ENCODE measurements at places on chromosomes 7 and 10.

- DNase-seq, result no peak
Measured at GRCh38 chr7:124033095-124033806, 384 bp upstream of the TMEM229A start.

DNA sequence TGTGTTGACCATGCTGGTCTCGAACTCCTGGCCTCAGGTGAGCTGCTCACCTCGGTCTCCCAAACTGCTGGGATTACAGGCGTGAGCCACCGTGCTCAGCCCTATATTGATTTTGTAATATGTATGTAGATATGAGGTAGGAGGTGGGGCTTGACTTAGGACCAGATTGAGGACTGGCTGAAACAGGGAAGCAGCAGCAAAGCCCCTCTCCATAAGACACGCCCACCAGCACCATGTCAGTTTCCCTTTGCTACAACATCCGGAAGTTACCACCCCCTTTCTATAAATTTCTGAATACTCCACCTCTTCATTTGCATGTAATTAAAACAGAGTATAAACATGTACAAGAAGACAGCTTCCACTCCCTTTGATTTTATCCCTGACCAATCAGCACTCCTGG lies 47.9 kb upstream of the MYL10 start:
- no peak for DNase-seq

DNA sequence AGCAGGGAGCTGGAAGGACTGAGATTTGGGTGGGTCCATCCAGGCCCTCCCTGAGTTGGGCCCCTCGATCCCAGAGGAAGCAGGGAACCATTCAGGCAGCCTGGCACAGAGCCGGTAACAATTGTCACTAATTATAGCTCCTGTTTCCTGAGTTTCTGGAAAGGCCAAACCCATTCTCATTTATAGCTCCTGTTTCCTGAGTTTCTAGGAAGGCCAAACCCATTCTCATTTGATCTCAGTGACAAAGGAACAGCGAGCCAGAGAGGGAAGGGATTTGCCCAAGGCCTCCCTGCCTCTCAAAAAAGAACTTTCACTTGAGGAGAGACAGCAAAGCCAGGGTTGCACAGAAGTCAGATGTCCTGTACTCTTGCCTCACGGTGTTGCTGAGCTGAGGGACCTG lies 521.9 kb downstream of the TYW1 start:
- DNase-seq, result no peak

DNA sequence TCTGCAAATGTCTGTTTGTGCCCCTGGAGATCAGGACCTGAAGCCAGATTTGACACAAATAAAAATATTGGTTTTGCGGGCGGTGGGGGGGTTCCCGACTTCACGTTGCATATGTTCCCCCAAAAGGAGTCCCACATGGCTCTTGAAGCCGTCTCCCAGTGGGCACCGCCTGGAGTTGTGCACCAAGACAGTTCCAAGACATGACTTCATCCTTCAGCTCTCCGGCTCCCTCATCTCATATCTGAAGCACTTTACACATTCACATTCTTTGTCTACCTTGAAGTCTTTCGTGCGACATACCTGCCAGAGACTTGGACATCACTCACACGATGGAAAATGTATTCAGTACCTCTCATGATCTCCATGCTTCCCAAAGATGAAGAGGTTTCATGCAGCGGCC lies 362.8 kb upstream of the FOXK1 start:
- DNase-seq, result no peak
